NCI-H2171 (cell line): ENCODE measurements at places on chromosomes 4 and X.

DNA sequence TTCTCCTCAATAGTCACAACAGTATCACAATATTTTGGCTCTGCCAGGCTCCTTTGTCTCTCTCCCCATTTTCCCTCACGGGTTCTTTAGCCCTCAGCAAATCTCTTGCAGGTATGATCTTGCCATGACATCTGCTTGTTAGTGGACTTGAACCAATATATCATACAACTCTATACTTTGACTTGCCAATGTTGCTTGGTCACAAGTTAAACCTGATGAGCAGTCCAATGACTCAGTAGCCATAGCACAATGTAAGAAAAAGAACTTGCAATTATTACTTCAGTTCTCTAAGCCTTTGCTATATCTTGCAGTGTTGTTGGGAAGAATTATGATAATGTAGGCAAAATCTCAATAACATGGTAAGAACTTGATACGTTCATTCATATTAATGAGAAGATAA is 174.6 kb upstream of the NRK start:
- no peak for DNase-seq

- no peak for DNase-seq
Observed at GRCh38 chrX:92270936-92271855, 492.0 kb downstream of the PCDH11X start.

DNA sequence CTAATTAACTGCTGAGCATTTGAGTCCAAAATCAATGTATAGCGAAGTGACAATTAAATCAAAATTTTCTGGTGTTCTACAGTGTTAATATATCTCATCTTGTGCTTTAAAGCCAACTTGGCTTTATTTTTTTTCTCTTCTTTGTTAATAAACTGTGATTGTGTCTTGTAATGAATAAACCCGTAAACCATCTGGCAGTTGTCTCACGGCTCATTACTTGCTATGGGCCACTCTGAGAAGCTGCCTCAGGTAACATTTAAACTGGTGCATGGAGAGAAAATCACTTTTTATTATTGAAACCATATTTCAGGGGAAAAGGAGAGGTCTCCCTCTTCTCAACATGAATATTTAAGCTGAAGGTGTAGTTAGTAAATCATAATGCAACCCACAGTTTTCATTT is 694.0 kb downstream of the KCTD8 start:
- peak; percentile 20 for DNase-seq

GRCh38 chrX:45714866-45715265 is 514.2 kb upstream of the DIPK2B start:
- DNase-seq: no peak

- DNase-seq: no peak
Observed at GRCh38 chr4:8777320-8778196, 94.1 kb downstream of the HMX1 start.

DNA sequence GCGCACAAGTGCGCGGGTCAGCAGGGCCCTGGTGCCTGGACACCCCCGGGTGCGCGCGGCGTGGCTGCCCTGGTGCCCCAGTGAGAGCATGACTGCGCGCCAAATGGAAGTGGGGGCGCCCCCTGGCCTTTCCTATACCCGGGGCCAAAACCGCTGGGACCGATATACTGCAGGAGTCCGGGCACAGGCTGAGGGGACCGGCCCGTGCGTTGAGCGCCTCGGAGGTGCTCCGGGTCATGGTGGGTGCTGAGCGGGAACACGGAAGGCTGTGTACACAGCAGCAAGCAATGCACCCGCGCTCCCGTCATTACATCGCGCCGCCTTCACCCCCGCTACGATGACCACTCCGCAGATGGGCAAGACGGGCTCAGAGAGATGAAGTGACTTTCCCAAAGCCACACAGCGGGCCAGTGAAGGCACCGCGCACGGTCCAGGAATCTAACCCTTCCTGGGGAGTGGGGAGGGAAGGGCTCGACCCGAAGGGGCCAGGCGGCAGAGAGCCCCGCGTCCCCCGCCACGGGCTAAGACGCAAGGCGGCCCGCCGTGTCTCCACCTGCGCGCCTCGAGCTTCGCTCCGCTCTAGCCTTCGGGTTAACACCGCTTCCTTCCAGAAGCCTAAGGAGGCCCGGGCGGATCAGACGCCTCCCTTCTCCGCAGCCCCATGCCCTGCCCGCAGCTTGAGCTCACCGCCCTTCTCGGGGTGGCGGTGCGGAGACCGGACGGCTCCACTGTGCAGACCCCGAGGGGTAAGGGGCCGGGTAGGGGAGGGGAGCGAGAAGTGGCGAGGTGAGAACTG is 11.3 kb downstream of the HMX1 start:
- no peak for DNase-seq

DNA sequence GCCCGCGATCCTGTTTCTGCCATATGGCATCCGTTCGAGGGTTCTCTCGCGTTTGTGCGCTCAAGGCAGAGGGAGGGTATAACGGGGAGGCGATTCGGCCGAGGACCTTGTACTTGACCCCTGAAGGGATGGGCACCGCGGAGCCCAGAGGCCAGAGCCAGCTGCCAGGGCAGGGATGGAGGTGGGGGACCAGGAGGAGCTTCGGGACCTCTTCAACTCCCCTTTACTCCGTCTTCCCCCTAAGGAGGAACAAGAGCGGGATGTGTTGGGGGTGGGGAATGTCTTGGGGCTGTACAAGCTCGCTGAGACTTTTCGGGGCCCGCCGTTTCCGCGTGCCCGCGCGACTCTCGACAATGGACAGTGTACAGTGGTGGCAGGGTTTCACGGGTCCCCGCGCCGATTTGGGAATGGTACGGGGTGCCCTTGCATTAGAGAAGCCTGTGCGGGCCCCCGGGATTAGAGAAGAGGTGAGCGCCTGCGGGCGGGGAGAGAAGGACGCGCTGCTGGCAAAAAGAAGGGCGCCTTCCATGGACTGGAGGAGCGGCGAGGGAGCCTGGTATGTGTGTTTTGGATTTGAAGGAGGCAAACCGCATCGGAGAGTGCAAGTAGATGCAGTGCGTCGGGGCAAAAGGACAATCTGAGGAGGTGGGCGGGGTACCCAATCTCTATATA is 760 bp downstream of the UGT8 start:
- no peak for DNase-seq

DNA sequence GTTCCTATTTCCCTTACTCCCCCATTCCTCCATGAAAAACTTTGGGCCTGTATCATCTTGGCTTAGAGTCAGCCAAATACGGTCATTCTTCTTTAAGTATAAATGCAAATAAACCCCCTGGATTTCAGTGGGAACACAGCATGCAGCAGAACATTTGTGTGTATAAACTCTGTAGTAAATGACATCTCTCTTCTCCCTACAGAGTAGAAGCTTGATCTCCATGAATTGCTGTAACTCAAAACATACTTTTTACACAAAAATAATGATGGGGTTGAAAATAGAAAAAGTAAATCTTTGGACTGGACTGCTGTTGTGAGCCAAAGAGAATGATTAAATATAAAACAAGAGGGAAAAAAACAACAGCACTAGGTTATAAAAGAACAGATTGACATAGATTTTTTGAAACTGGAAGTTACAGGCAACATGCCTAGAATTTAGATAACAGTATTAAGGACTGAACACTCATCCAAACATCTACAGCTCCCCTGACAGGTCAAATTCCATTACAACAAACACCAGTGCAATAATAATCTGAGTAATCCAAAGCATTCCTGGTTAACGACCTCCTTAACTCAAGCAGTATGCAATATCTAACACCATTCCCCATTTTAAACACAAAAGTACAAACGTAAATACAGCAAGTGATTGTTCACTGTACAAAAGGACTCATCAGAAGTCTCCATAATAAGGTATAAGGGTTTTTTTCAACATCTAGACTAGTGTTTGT is 30.7 kb downstream of the TSPAN5 start:
- no peak for DNase-seq

- DNase-seq: peak; percentile 4
Observed at GRCh38 chr4:158810487-158811215, 41.8 kb downstream of the FNIP2 start.

- no peak for DNase-seq
Observed at GRCh38 chrX:47351706-47352105, 18.7 kb upstream of the ZNF157 start.

DNA sequence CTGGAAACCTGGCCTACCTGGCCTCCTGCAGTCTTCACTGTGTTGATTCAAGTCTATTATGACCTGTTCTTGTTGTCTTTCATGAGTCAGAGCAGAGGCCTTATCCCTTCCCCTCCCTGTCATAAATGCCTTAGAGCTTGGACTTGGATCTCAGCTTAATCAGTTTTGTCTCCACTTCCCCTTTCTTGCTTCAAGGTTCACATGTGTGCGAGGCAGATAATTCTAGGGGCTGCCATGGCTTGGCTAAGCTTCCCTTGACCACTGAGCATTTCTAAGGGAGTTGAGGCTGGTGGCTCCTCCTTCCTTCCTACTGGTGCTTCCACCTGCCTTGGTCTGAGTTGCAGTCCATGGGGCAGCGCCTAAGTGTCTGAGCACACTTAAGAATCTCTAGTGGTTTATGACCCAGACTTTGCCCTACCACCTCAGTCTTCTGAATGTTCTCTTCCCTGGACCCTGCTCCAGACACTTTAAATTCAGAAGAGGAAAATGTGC is 1.7 kb upstream of the HEPH start:
- DNase-seq: no peak

GRCh38 chrX:42490111-42490510 is 287.9 kb downstream of the PPP1R2C start:
- DNase-seq: no peak

DNA sequence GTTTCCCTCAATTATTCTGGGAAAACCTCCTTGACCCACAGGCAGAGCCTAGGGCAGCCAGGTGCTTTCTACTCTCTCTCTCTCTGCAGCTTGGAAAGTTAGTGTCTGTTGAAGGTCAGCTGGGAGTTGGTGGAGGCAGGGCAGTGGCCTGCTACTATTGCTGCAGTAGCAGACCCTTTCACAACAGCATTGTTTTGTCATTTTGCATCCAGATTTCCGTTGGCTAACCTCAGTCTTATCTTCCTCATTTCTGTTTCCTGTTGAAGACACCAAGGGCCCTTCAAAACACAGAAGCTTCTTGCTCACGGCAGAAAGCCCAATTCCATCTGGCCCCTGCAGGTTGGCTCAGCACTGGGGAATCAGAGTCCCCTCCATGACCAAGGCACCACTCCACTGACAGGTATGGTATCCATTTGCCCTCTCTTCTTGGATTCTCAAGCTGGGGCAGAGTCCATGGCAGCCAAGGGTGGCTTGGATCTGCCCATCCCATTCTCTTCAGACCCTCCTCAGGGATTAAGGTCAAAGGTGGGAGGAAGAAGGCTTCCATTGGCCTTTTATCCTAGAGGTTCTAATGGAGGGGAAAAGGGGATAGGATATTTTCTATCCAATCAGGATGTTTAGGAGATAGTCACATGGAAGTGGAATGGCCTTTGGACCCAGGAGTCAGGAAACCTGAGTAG is 24.6 kb downstream of the VSIG4 start:
- DNase-seq: no peak

GRCh38 chr4:53804719-53805118 is 213.4 kb upstream of the LNX1 start:
- DNase-seq: no peak

DNA sequence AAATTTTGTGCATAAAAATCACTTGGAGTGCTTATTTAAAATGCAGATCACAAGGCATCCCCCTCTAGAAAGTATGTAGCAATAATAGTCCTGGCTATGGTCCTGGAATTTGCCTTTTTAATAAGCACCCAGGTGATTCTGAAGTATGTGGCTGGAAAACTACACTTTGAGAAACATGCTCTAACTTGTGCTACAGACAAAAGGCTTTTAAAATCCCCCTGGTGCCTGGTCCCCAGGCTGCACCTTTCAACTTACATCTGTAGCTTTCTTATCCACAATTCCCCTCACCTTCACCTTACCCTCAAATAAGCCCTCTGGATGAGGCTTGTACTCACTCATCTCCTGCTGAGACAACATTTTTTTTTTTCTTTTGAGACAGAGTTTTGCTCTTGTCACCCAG is 21.1 kb downstream of the ART3 start:
- no peak for DNase-seq

- DNase-seq: no peak
Observed at GRCh38 chr4:185379326-185380295, 16.1 kb downstream of the LRP2BP start.

DNA sequence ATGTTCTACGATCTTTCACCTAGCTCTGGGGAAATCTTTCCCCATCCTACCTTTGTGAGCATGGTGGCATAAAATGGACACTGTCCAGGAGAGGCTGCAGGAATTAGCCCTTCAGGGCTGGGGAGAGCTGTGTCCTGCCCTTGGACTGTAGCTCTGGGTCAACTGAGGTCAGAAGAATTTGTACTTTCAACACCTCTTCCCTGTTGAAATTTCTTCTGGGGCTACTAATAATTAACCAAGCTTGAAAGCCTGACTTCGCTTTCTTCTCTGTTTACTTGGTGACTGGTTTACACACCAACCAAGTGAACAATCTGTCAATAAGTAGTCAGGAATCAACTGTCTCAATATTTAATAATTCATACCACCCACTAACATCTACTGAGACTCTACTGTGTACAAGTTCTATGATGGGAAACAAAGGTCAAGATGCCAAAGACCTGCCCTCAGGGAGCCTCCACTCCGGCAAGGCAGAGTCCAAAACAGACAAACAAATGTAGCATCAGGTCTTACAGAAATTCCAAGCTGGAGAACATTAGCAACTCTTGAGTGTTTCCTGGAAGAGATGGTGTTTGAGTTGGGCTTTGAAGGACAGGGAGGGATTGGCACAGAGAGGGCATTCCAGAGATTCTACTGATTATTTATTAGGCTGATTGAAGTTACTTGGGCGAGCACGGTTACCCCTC is 113.1 kb downstream of the ENPP6 start:
- no peak for DNase-seq

GRCh38 chr4:24770032-24770584 is 25.3 kb upstream of the SOD3 start:
- no peak for DNase-seq

DNA sequence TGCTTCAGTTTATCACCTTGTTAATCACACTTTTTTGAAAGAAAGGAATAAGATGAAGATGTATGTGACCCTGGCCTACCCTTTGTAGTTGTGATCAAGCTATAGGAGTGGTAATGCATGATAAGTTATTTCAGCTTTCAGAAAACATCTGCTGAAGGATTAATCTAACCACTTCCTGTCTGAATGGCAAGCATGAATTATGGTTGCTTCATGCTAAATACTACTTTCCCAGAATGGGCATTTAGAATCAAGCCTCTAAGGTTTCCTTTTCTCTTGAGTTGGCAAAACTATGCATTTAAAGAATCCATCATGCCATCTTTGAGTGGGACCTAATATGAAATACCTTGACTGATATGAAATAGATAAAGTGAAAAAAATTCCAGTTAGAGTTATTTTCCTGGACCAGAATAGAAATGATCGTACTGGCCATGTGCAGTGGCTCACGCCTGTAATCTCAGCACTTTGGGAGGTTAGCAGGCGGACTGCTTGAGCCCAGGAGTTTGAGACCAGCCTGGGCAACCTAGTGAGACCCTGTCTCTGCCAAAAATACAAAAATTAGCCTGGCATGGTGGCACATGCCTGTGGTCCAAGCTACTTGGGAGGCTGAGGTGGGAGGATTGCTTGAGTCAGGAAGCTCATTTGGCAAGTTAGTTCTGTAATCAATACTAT is 59.1 kb downstream of the ANXA3 start:
- DNase-seq: no peak

GRCh38 chr4:101621120-101621519 is 169.4 kb upstream of the BANK1 start:
- no peak for DNase-seq

GRCh38 chr4:159041054-159042034 is 61.5 kb upstream of the RAPGEF2 start:
- DNase-seq: no peak

GRCh38 chr4:145539671-145540070 is 58.0 kb downstream of the SMAD1 start:
- no peak for DNase-seq
